Neural progenitor cell (in vitro differentiated cells): ENCODE measurements at places on chromosomes 4 and X. TPM values are rescaled to one million over a fixed set of nuclear protein-coding genes. Genes with fewer than 3 reads are reported as not detected.

- peak overlapping the region; percentile 79 for H3K4me3 ChIP-seq
- H3K27me3 ChIP-seq: no peaks in the 10 kb centered on the region
- DNase-seq: peak; percentile 10
- H3K36me3 ChIP-seq: no peaks in the 10 kb centered on the region
Observed at GRCh38 chrX:101079736-101080270, 1.1 kb downstream of the TMEM35A start.

- H3K36me3 ChIP-seq: no peaks in the 10 kb centered on the region
- no peak overlapping the region for H3K27ac ChIP-seq
- no peak overlapping the region for H3K4me3 ChIP-seq
- H3K4me1 ChIP-seq: no peaks in the 10 kb centered on the region
Observed at GRCh38 chrX:31606771-31607170, 534.9 kb upstream of the FTHL17 start.

Gene TCEAL9
- 72.0 and 108 TPM in 2 replicates for total RNA-seq

DNA sequence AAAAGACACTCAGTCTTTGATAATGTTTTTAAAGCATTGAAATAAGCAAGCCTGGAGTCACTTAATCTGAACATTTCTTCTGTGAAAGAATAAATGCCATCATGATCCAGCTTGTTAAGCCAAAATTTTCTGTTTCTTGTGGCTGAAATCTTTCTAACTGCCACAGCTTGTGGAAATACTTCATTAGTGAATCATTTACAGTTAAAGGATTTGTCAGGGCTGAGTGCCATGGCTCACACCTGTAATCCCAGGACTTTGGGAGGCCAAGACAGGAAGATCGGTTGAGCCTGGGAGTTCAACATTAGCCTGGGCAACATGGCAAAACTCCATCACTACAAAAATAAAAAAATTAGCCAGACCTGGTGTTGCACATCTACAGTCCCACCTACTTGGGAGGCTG, 93.3 kb upstream of the PDE5A start:
- H3K4me3 ChIP-seq: no peak overlapping the region
- no peaks in the 10 kb centered on the region for H3K27me3 ChIP-seq
- H3K4me1 ChIP-seq: no peaks in the 10 kb centered on the region
- no peak overlapping the region for H3K27ac ChIP-seq
- DNase-seq: no peak
- H3K36me3 ChIP-seq: no peaks in the 10 kb centered on the region

Gene GLUD2
- total RNA-seq: 7.5 and 8.9 TPM in 2 replicates

DNA sequence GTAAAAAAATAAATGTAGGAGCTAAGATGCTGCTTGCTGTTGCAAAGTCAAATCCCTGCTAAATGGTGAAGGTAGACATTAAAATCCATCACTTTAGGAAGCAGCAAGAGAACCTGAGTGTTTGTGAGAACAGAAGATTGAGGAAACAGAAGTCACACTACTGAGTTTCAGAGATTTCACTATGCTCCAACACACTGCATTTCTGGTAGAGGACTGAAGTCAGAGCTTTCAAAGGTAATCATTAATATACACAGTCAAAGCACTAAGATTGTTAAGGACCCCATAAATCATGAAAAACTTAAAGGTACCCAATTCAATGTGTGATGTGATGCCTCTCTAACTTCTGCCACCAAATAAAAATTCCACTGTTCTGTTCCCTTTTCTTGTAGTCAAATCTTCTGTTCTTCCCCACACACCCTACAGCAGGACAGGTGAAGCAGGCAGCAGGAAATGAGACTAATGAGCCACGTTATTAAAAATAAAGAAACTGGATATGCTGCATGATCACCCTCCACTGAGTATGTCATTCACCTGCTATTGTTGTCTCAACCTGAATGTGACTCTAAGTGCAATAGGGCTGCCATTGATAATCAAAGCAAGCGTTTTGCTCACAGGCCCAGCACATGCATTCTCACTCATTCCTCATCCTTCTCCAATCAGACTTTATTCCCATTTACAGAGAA, 28.9 kb upstream of the APELA start:
- no peaks in the 10 kb centered on the region for H3K36me3 ChIP-seq
- H3K4me3 ChIP-seq: no peak overlapping the region
- DNase-seq: no peak
- H3K4me1 ChIP-seq: peaks cover 7% of the 10 kb centered on the region
- no peak overlapping the region for H3K27ac ChIP-seq

GRCh38 chrX:24081661-24082154, 27.0 kb downstream of the EIF2S3 start:
- H3K27me3 ChIP-seq: no peaks in the 10 kb centered on the region
- H3K4me1 ChIP-seq: peaks cover 5% of the 10 kb centered on the region
- peaks cover 13% of the 10 kb centered on the region for H3K36me3 ChIP-seq
- no peak overlapping the region for H3K27ac ChIP-seq
- no peak overlapping the region for H3K4me3 ChIP-seq

DNA sequence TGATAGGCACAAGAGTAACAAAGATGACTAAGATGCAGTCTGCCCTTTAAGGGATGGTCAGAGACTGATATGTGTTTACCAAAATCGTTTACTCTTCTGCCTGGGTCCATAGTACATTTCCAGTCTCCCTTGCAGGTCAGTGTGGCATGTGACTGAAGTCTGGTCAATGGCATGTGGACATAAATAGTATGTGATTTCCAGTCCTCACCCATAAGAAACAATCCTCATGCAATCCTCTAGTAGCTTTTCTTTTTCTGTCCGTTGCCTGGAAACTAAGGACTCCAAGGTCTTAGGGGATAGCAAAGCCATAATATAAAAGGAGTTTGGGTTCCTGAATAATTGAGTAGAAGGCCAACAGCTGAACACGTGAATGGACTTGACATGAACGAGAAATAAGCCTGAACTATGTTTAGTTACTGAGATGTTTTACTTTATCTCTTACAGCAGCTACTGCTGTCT, 1.1 kb downstream of the SLC9B2 start:
- H3K4me1 ChIP-seq: peaks cover 15% of the 10 kb centered on the region
- no peak overlapping the region for H3K27ac ChIP-seq
- H3K4me3 ChIP-seq: peak overlapping the region; percentile 62
- H3K36me3 ChIP-seq: no peaks in the 10 kb centered on the region

DNA sequence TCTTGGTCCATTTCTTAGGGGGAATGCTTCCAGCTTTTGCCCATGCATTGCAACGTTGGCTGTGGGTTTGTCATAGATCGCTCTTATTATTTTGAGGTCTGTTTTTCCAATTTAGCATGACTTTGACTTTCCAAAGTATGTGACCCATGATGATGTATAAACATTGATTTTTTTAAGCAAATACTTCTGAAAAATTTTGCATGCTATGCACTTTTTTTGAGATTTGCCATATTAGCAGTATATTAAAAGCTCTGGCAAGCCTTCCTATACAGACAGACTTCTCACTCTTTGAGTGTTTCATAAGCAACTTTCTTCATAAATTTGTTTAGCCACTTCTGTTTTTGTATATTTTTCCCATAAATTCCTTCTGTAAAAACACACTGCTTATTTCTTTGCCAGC, 746.4 kb upstream of the LCORL start:
- no peak overlapping the region for H3K27ac ChIP-seq
- no peaks in the 10 kb centered on the region for H3K36me3 ChIP-seq
- no peaks in the 10 kb centered on the region for H3K4me1 ChIP-seq
- no peak overlapping the region for H3K4me3 ChIP-seq

GRCh38 chrX:129549124-129549523, 9.1 kb downstream of the OCRL start:
- no peaks in the 10 kb centered on the region for H3K4me1 ChIP-seq
- no peak overlapping the region for H3K4me3 ChIP-seq
- DNase-seq: no peak
- no peaks in the 10 kb centered on the region for H3K27me3 ChIP-seq
- peaks cover 14% of the 10 kb centered on the region for H3K36me3 ChIP-seq

- no peak for DNase-seq
- H3K4me1 ChIP-seq: peaks cover 6% of the 10 kb centered on the region
- H3K27ac ChIP-seq: no peak overlapping the region
- peaks cover 8% of the 10 kb centered on the region for H3K36me3 ChIP-seq
Observed at GRCh38 chr4:26992657-26993361, 132.2 kb downstream of the STIM2 start.

DNA sequence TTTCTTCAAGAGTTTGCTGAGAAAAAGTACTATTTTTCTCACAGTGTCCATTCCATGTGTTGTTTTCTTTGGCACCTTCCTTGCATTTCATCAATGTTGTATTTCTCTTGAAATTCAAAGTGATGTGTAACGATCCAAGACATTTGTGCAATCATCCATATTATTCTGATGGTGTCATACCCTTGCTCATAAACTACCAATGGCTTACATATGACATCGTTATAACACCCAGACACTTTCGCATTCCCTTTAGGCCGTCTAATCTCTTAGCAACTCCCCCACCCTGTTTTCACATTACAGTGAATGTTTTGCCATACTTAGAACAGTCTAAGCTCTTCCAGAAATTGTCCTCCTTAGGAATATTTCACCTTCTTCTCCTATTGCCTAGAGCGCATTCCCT, 1779.0 kb downstream of the PCDH7 start:
- no peaks in the 10 kb centered on the region for H3K36me3 ChIP-seq
- no peak overlapping the region for H3K4me3 ChIP-seq
- H3K27ac ChIP-seq: no peak overlapping the region
- DNase-seq: no peak
- no peaks in the 10 kb centered on the region for H3K27me3 ChIP-seq

DNA sequence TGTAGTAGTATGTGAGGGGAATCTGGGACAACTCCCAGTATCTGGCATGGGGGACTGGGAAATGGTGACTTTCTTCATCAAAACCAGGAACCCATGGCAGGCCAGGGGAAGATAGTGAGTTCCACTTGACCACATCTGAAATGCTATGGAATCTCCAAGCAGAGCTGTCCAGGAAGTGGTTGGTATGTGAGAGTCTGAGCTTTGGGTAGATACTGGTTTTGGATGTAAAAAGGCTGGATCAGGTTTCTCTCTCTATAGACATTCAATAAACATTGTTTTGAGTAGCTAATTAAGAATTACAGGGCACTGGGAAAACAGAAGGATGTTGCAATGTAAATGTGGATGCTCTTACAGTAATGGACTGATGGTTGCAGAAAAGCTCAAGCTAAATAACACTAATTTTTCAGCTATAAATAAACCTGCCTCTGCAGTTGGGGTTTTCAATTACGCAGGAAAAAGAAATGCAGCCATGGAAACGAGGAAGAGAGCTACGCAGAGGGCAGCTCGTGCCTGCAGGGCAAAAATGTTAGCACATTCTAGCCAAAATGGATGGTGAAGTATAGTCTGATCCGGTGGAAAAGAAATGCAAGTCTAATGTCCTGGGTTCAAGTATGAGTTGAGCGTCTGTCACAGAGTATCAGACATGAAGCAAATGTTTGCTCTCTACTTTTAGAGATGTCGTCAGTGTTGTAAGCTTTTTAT, 13.4 kb upstream of the CHRNA9 start:
- peaks cover 7% of the 10 kb centered on the region for H3K4me1 ChIP-seq
- H3K36me3 ChIP-seq: no peaks in the 10 kb centered on the region
- no peak overlapping the region for H3K27ac ChIP-seq
- H3K27me3 ChIP-seq: no peaks in the 10 kb centered on the region

Gene PRSS12
- 1.6 and 1.9 TPM in 2 replicates for total RNA-seq

DNA sequence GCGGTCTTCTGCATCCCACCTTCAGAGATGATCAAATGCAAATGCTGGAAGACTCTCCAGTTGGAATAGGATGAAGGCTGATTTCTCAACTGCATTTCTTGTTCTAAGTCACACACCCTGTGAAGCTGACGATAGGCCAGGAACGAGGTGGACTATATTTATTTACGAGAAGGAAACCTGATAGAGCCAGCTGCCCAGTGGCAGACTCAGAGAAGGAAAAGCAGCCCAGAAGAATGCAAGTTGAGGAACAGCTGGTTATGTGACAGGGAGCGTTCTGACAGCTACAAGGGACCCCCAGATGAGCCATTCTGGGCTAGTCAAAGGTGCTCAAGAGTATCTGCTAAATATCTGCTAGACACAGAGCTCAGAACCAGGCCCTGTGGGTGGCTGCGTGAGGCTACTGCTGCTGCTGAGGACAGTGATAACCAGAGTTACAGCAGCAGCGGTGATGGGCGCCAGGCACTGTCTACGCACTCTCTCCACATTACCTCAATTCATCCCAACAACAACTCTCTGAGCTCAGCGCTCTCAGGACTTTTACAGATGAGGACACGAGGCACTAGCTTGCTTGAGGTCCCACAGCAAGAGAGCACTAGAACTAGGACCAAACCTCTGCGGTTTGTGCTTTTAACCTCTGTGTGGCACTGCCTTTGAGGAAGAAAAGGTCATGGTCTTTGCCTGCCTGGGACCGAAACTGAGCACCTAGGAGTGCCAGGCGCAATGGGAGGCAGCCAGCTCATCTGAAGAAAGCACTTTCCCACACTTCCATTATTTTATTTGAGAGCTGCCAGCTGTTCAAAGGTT, 69.0 kb downstream of the GATB start:
- H3K36me3 ChIP-seq: no peaks in the 10 kb centered on the region
- H3K27ac ChIP-seq: no peak overlapping the region
- H3K4me3 ChIP-seq: no peak overlapping the region
- H3K27me3 ChIP-seq: no peaks in the 10 kb centered on the region

DNA sequence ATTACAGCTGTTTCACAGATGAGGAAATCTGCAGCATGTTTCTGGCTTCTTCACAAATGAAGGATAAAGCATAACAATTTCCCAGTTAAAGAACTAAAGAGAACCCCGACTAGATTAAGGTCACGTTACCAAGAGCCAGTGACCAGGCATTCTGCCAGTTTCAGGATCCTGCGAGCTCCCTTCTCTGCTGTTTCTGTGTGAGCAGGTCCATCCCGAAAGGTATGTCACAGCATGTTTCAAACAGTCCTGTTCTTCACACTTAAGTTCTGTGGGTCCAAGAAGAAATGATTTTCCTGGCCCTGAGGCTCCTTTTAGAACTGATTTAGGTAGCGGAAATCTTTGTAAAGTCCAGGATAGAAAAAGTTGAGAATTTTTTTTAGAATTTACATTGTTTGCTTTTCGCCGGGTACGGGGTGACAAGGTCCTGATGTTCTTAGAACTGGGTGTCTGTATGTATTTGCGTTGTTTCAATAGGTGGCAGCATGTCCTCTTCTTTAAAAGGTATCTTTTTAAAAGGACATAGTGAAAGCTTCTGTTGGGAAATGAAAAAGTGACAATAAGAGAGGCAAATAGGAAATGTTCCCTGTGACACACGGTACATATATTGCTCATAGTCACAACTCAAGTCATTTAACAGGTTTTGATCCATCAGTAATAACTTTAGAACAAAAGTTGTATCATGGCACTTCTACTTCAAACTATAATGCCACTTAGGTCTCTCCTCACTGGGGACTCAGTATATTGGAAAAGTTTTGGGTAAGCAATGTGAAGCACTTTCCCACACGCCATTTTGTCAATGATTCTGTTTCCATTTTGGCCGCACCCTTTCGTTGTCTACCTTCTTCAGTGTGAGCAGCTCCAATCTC, 18.4 kb downstream of the IL21 start:
- H3K4me1 ChIP-seq: no peaks in the 10 kb centered on the region
- H3K27me3 ChIP-seq: no peaks in the 10 kb centered on the region
- H3K4me3 ChIP-seq: no peak overlapping the region
- DNase-seq: peak; percentile 37
- H3K36me3 ChIP-seq: no peaks in the 10 kb centered on the region
- no peak overlapping the region for H3K27ac ChIP-seq

GRCh38 chrX:13087322-13088155, 43.1 kb upstream of the FAM9C start:
- DNase-seq: no peak
- H3K27ac ChIP-seq: no peak overlapping the region
- H3K27me3 ChIP-seq: no peaks in the 10 kb centered on the region
- H3K36me3 ChIP-seq: no peaks in the 10 kb centered on the region
